ENCODE measurements at places on chromosomes 13 and 19.
A peak's percentile ranks its signal among the peaks of the same experiment; 100 is the strongest.

- DNase-seq = no peak
These were observed 4.3 kb upstream of the RAP2A start for GRCh38 chr13:97429681-97430081.

- DNase-seq = no peak
These were observed 309.9 kb downstream of the DCT start for GRCh38 chr13:94169454-94170144.

DNA sequence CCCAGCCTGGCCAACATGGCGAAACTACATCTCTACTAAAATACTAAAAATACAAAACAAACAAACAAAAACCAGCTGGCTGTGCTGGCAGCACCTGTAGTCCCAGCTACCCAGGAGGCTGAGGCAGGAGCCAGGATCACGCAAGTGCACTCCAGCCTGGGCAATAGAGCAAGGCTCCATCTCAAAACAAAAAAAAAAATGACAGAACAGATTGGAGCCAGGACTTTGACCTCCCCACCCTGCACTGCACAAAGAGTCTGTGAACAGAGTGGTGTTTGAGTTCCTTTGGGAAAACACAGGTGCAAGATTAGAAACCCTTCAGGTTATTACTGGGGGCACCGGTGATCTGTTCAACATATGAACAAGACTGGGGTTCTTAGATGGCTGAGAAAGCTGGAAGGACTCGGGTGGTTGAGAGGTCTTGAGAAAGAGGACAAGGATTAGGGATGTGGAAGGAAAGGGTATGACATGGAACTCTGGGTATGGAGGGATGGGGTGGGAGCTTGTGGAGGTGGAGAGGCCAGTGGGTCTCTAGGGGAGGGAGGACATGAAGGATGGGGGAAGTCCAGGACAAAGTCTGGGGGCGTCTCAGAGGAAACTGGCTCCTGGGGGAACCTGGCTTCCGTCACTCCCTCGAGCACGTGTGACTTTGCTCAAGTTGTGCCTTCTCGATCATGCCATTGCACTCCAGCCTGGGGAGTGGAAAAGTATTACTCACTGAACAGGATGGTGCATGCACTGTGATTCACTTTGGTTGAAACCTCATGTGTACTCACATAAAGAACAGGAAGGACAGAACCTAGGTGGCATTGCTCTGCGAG lies 25.9 kb downstream of the RCN3 start:
- no peak for DNase-seq

DNA sequence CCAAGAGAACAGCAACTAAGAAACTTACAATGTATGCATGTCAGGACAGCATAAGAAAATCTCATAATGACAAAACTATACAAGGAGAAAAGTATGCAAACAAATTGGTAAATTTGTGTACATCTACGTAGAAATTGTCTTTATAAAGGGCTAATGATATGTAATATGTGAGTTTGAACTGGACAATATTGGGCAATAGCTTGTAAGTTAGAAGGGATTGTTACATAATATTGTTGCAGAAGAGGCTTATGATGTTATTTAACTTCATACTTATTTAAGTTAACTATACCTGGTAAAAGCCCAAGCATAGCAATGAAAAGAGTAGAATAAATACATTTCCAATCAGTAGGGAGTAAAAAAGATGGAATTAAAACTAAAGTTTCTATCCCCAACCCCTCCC lies 134.0 kb downstream of the MAB21L1 start:
- no peak for DNase-seq

GRCh38 chr13:61142506-61142905 lies 273.1 kb downstream of the PCDH20 start:
- DNase-seq = no peak

- DNase-seq = no peak
These were observed 5.5 kb upstream of the ENOX1 start for GRCh38 chr13:43792076-43792881.

GRCh38 chr19:17775245-17775927 lies 19.6 kb upstream of the B3GNT3 start:
- DNase-seq = peak; percentile 44

DNA sequence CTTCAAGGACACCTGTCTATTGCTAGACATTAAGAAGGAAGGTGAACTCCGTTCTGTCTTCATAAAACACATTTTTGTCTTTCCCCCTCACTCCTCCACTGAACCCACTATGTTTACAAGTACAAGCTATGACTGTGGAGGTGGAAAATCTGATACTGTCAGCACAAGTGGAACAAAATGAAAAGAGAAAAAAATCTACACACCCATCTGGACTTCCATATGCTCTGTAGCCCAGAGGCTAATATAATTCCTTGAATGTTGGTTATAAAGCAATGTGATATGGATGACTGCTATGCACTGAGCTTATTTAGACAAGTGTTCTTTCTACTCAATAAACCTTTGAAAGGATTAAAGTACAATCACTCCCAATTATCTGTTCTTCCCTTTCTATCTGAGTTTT lies 713.5 kb downstream of the DIAPH3 start:
- DNase-seq = no peak

DNA sequence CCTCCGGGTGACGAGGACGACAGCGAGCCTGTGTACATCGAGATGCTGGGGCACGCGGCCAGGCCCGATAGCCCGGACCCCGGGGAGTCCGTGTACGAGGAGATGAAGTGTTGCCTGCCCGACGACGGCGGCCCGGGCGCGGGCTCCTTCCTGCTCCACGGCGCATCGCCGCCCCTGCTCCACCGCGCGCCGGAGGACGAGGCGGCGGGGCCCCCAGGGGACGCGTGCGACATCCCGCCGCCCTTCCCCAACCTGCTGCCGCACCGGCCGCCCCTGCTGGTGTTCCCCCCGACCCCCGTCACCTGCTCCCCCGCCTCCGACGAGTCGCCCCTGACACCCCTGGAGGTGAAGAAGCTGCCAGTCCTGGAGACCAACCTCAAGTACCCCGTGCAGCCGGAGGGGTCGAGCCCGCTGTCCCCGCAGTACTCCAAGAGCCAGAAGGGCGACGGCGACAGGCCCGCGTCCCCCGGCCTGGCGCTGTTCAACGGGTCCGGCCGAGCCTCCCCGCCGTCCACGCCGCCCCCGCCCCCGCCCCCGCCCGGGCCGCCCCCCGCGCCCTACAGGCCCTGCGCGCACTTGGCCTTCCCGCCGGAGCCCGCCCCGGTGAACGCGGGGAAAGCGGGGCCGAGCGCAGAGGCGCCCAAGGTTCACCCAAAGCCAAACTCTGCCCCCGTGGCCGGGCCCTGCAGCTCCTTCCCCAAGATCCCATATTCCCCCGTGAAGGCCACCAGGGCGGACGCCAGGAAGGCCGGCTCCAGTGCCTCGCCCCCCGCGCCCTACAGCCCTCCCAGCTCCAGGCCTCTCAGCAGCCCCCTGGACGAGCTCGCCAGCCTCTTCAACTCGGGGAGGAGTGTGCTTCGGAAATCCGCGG lies 511.3 kb downstream of the MYO16 start:
- DNase-seq = no peak

DNA sequence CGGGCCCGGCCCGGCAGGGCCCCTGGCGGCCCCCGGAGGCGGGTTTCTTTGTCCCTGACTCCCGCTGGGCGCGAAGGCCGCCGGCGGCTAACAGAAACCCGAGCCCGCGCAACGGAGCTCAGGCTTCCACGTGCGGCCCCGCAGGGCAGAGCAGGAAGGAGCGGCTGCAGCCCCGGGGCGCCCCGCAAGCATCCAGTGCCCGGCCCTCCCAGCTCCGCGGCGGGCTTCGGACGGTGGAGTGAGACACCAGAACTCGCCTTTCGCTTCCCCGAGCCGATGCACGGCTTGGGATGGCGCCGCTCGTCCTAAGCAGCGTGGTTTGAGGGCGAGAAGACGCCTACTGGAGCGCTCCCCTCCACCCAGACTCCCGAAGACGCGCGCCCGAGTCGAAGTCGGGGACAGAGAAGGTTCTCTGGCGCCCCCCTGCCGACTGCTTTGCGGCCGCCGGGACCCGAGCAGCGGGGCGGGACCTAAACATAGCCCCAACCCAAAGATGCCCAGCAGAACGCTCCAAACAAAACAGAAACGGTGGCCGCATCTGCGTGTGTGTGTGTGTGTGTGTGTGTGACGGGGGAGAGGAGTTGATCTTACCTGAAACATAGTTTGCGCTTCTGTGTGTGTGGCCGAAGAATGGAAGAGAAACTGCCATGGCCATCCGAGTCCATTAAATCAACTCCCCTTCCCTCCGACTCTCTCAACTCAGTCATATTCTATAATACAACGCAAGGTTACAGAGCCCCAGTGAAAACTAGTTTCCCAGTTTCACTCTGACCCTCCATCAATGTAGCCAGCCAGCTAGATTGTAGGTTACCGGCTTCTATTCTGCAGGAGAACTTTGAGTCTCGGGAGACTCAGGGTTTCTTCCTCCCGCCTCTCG lies 629 bp upstream of the FGF9 start:
- peak; percentile 33 for DNase-seq

DNA sequence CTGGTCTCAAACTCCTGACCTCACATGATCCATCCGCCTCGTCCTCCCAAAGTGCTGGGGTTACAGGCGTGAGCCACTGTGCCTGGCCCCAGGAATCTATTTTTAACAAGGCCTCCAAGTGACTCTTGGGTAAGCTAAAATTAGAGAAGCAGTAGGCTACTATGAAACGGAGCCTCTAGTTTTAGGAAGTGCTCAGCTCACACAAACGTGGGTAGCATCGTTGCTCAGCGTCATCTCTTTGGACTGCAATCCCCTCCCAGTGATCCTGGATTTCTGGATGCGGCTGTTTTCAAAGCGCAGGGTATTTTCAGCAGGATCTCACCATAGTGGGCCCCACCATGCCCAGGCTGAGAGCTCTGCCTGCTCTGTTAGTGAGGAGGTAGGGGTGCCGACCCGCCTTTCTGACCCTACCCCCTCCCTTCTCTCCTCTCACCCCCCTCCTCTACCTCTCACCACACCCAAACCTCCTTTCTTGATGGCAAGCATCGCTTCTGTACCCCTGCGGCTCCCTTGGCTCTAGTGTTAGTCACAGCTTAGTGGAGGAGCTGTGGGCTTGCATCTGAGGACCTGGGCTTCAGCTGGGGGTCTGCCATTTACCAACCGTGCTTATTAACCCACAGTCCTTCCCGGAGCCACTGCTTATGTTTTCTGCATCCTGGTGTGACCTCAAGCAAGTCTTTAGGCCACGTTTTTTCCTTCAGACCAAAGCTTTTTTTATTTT lies 34.2 kb downstream of the GJA3 start:
- no peak for DNase-seq

DNA sequence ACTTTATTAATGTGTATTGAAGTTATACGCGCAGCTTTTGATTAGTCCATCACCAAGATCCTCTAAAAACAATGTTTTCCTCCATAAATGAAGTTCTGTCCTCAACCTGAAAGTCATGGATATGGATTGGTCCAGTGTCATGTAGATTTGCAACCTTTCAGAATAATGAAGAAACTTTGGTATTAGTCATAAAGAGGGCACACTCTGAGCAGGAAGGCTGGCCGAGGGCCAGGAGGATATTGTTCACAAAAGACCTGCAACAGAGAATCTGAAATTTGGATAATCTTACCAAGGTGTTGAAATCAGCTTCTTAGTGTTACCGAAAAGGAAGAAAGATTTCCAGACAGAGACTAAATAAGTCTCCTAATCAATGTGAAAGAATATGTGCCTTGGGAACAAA lies 20.7 kb downstream of the CLDN10 start:
- no peak for DNase-seq

DNA sequence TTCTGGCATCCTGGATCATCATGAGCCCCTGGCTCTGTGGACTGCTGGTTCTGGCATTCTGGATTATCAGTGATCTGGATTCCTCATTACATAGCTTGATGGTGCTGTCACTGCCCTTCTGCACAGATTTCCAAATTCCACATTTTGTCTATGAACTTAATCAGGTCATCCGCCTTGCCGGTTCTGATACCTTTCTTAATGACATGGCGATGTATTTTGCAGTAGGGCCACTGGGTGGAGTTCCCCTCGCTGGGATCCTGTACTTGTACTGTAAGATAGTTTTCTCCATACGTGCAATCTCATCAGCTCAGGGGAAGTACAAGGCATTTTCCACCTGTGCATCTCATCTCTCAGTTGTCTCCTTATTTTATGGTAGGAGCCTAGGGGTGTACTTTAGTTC lies 24.4 kb upstream of the OR7C2 start:
- no peak for DNase-seq

DNA sequence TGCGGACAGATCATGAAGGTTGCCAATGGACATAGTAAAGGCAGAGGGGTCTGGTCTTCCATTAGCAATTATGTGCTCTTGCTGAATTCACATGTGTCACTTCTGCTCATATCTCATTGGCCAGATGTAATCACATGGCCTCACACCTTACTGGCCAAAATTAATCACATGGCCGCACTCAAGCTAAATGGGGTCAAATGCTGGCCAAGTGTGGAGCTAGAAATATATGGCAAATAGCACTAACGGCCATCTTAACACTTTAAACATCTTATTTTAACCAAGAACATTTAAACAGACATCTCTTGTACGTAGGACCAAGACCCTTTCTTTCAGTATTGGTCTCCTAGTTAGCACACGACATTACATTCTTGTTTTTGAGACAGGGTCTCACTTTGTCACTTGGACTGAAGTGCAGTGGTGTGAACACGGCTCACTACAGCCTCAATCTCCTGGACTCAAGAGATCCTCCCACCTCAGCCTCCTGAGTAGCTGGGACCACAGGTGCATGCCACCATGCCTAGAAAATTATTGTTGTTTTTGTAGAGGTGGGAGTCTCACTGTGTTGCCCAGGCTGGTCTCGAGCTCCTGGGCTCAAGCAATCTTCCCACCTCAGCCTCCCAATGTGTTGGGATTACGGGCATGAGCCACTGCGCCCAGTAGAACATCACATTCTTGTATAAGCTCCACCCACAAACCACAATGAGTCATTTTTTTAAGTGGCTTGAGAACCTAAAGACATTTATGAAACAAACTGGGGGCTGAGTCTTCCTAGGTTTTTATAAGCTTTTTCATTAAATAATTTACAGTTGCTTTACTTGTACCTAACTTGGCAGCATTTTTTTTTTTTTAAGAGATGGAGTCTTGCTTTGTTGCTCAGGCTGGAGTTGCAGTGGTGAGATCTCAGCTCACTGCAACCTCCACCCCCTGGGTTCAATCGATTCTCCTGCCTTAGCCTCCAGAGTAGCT lies 2.9 kb upstream of the PTOV1 start:
- DNase-seq = no peak

GRCh38 chr19:30669329-30670010 lies 297.3 kb downstream of the ZNF536 start:
- peak; percentile 9 for DNase-seq

GRCh38 chr13:91632086-91632485 lies 233.7 kb downstream of the GPC5 start:
- DNase-seq = no peak

GRCh38 chr19:54002495-54003315 lies 11.3 kb downstream of the CACNG6 start:
- no peak for DNase-seq

- no peak for DNase-seq
These were observed 25.1 kb downstream of the VSTM2B start for GRCh38 chr19:29550896-29551295.

- no peak for DNase-seq
These were observed 38.6 kb upstream of the GAS6 start for GRCh38 chr13:113902481-113902880.

- no peak for DNase-seq
These were observed 759 bp downstream of the RB1 start for GRCh38 chr13:48304143-48304876.

GRCh38 chr19:48740164-48740972 lies at the start of gene RASIP1:
TSS of gene RASIP1 (minus strand) at chr19:48740610. CDS start at chr19:48740282, 328 bp downstream.
- DNase-seq = no peak

GRCh38 chr13:113447596-113447995 lies 5.7 kb downstream of the ADPRHL1 start:
- no peak for DNase-seq
